ENCODE measurements at places on chromosomes 7 and 10.

GRCh38 chr10:13712837-13713581, 126.2 kb downstream of the PRPF18 start:
- peak; percentile 88 for DNase-seq

GRCh38 chr7:123437447-123437995, 96.9 kb downstream of the IQUB start:
- DNase-seq, result no peak

DNA sequence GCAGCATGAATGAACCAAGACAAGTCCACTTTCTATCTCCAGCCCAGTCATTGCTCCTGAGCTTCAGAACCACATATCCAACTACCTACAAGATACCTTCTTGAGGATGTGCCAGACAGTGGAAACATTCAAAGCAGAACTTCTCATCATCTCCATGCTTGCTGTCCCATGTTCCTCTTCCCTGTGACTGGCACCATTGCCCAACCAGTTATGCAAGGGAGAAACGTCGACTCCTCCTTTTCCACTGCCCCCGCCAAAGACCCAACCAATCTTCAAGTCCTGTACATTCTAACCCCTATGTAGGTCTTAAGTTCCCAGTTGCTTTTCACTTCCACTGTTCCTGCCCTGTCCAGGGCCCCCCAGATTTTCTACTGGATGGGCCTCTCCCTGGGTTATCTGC, 225.7 kb downstream of the RPS24 start:
- no peak for DNase-seq

DNA sequence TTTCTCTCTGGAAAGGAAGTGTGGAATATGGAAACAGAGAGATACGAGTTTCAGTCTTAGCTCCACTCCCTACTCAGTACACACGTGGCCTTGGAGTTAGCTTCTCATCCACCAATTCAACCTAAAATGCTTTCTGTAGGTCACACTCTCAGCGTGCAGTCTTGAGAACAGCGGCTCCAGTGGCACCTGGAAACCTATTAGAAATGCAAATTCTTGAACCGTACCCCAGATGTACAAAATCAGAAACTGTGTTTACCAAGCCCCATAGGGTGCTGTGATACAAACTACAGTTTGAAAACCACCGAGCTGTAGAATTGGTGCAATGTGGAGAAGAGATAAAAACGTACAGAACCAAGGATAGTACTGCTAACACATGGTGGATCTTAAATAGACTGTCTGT, 91.1 kb upstream of the SP4 start:
- DNase-seq, result no peak

DNA sequence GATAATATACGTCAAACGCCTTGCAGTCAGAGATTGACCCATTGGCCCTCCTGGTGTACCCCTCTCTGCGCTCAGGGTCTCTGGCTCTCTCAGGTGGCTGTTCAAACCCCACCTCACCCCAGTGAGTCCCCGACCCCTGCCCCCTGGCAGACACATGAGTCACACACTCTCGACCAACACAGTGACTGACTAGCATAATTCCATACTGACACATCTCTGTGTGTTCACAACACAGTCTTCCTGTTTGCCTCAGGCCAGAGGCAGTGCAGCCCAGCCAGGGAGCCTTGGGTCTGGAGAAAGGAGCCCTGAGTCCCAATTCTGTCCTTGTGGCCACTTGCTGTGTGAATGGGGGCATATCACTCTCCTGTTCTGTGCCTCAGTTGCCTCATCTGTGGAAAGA, 40.1 kb downstream of the PALD1 start:
- peak; percentile 44 for DNase-seq

DNA sequence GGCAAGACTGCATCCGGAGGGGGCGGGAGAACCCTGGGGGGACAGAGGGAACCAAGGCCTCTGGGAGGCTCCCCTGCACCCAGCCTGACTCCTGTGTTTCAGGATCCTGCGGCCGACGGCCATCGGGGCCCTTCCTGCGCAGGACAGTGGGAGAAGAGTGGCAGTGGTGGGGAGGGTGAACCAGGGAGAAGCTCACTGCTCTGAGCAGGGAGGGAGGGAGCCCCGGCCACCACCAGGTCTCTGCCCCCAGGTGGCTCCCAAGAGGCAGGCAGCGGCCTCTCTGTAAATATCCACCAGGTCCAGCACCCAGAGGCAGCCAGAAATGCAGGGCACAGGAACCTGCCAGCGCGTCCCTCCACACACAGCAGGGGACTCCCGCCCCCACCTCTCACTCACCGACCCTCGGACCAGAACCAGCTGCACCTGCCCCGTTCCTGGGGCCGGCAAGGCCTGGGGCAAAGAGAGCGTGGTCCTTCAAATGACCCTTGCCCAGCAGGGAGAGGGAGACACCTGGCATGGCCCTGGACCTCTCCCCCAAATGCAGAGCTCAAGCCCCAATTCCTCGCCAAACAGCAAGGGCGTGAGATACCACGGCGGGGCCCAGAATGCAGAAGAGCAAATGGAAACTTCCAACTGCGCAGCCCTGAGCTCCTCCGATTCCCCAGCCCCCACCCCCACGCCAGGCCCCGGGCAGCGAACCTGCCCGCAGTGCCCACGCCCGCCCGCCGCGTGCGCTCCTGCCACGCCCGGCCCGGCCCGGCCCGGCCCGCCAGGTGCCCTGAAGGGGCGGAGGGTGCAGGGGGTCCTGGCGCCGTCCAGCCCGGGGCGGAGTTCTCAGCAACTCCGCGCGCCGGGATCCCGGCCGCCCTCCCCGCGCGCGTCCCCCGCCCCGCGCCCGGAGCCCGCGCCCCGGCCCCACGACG, 805 bp downstream of the RASGEF1A start:
- DNase-seq, result peak; percentile 32

DNA sequence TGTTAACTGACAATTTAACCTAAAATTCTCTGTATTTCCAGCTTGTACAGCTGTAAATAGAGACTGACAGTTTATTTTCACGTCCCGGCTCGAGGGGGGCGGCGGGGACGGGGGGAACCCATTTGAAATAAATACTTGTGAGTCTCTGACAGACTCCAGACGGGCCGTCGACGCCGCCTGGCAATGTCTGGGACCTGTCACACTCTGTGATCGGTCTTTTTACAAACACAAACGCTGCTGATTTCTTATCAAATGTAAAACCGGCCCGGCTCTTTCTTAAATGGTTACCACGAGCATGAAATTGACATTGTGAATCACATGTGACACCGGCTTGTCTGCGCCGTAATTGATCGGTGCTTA, 57.0 kb downstream of the UNCX start:
- DNase-seq, result no peak

- peak; percentile 51 for DNase-seq
These were observed 27.9 kb downstream of the BAIAP2L1 start for GRCh38 chr7:98372993-98373392.

GRCh38 chr7:27177795-27178320, 3.7 kb upstream of the HOXA10 start:
- no peak for DNase-seq

DNA sequence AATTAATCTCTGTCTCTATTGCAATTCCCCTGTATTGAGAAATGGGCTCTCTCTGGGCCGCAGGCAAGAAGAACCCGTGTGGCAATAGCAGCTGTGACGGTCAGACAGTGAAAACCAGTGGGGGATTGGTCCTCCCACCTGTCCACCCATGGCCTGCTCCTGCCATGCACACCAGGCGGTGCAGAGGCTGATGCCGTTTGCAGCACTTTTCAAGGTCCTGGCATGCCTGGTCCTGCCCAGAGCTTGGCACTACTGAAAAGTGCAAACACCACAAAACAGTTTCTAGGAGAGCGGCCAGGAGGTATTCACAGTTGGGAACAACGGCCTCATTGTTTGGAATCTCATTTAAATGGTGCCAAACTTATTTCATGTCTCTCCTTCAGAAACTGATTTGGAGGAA, 41.5 kb downstream of the PSPH start:
- no peak for DNase-seq

DNA sequence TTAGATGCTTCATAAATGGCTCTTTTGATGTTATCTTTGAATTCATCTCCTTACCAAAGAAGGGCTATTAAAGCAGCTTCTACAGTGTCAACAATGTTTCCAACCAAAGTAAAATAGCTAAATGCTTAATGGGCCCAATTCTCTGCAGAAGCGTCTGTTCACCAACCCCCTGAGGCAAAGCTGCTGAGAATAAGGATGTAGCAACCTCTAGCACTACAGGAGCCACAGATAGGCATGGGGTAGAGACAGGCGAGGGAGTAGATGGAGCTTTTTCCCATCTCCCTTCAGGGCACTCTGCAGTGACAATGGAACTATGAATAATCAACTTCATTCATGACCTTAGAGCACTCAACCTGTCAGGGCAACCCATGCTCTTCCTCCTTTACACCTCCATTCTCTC, 134.1 kb downstream of the FZD1 start:
- no peak for DNase-seq

GRCh38 chr10:58385784-58386112, 538 bp downstream of the TFAM start:
- DNase-seq, result peak; percentile 52

DNA sequence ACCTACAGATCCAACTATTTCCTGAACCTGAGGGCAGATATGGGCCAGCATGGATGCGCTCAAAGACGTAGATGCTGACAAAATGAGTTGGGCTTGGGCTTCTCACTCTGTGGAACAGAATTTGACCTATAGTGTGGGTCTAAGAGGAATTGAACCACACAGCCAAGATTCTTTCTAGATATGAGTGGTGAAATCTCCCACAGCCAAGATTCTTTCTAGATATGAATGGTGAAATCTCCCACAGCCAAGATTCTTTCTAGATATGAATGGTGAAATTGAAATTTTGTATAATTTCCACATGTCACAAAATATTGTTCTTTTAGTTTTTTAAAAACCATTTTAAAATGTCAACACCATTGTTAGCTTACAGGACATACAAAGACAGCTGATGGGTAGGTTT, 215.4 kb upstream of the LRGUK start:
- DNase-seq, result no peak

DNA sequence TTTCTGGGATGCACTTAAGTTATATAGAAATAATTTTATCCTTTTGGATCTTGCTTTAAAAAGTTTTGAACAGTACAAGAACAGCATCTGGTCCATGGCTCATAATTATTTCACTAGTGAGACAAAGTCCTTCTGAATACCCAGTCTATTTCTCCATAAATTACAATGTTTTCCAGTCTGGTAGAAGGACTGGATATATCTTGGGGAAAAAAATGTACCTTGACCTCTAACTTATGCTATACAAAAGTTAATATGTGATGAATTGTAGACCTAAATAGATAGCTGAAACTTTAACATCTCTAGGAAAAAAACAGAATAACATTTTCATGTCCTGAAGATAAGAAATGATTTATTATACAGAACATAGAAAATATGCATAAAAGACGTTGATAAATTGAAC, 88.5 kb downstream of the PPP1R9A start:
- no peak for DNase-seq

DNA sequence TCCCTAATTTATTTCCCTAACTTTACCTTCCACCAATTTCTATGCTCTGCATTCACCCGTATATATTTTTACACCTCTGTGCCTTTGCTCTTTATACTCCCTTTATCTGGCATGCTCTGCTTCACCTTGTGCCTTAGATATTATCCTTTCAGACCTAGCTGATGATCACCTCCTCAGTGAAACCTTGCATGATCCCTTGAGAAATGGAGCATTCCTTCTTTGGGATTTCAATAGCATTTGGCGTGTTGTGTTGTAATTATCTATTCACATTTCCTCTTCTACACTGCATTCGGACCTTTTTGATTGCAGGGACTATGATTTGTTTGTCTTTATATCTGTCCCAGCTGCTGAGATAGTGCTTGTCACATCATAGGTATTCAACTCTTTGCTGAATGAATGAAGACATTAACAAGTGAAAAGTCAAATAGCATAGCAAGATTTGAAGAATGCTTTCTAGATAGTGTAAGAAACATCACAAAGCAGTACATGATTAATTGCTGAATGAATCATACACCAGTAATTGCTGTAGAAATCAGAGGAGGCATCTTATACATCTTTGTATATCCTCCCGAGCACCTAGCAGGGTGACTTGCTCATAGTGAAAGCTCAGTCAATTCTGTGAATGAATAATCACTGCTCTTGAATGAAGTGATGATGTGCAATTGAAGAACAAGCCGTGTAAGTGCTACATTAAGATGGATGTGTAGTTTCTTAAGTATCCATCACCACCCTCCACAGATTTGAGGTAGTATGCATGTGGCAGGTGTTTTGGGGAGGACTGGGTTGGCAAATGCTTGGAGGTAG, 2.0 kb upstream of the TM9SF3 start:
- no peak for DNase-seq

- DNase-seq, result no peak
These were observed 175.3 kb downstream of the JAZF1 start for GRCh38 chr7:28005075-28005846.

- DNase-seq, result no peak
These were observed 1.6 kb downstream of the GLCCI1 start for GRCh38 chr7:7970237-7970530.

GRCh38 chr10:115744089-115744488, 528.9 kb downstream of the GFRA1 start:
- no peak for DNase-seq

- no peak for DNase-seq
These were observed 11.2 kb downstream of the ZCCHC24 start for GRCh38 chr10:79434223-79434687.

DNA sequence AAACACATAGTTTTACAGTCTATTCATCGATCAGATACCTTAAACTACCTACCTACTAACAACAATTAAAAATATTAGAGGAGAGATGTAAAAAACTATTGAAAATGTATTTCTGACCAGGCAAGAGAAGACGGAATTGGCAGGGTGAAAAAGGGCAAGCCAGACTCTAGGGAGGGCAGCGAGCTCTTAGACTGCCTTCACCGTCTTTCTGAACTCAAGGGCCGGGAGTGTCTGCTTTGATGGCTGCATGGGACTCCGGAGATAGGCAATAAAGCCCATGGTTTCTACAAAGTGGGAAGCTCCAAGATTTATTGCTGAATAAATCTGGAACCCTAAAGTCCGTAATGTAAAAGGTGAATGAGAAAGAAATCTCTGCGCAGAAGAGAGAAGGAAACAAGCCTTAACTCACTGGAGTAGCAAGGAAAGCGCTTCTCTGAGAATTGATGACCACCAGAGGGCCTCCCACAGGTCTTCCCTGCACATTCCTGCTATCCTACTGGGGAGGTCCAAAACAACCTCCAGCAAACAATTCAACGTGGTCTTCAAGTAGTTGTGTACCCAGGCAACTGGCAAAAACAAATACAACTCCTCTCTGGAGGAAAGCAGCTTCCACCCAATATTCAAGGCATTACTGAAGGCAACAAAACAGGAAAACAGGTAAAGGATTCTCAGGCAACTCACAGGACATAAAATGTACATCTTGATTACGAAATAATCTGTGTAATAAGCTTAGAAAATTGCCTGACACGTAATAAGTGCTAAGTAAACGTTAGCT, 181.3 kb downstream of the SDK1 start:
- no peak for DNase-seq

- peak; percentile 26 for DNase-seq
These were observed at the start of gene ITIH5 for GRCh38 chr10:7666253-7667023. TSS of gene ITIH5 (minus strand) at chr10:7666966. CDS start at chr10:7666892, 74 bp downstream.

DNA sequence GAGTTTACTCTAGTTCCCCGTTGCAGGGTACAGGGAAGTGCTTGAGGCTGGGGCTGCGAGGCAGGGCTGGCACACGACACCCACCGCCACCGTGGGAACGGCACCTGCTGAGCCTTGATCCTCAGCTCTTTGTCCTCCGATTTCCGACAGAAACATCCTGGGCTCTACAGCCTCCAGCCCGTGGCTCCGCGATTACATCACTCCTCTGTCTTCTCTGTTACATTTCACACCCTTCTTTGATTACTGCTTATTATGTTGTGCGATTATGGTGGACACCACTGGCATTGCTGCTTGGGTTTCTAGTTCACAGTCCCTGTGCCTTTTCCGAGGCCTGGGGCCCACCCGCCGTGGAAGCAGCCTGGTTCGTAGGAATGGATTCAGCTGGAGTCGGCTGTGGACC, 26.9 kb downstream of the FKBP6 start:
- DNase-seq, result no peak

- DNase-seq, result no peak
These were observed 189.7 kb upstream of the ADCY1 start for GRCh38 chr7:45384499-45384898.
